ENCODE measurements at places on chromosomes 4 and X. TPM values are rescaled to one million over a fixed set of nuclear protein-coding genes. Genes with fewer than 3 reads are reported as not detected.

DNA sequence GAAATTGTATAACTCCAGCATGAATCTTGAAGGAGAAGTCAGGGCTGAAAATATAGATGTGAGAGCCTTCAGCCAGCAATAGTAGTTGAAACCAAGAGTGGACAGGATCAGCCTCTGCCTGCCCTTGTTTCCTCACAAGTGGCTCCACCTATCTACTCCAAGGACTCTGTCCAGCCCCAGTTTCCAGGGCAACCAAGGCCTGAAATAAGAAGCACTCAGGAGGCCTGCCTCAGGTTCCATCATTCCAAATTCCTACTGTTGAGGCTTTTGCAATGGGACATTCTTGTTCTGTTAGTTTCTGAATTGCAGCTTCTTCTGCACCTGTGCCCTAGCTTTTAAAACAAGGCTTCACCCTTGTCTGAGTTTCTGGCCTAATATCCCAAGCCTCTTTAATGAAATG lies 41.6 kb downstream of the TRPC5OS start:
- no peak for DNase-seq

DNA sequence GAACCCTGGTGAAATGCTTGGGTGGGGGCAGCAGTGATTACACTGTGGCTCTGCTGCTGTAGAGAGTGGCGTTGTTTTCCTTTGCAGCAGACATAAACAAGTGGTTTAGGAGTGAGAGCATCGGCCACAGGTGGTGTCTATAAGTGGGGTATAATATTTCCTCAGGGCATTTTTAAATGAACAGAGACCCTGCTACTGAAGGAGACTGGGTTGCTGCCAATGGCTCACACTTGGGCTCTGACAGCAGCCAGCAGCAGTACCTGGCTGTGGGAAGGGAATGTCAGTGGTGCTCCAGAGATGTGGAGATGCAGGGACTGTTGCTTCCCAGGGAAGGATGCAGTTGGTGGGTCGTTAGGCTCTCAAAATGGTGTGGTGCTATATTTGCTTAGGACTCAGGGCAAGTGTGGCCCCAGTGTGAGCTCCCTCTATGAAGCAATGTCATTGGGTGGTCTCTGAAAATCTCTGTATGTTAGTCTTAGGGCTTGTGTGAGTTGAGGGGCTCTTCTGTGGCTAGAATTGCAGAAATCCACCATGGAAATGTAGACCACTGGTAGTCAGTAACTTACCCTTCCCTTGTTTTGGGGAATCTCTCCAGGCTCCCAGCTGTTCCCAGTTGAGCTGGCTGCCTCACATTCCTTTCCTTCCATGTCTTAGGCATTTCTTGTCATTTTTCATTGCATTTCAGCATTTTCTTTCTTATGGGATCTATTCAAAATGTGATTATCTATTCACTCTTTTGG lies 1023.0 kb upstream of the GRID2 start:
- peak; percentile 4 for DNase-seq

- no peak for DNase-seq
Observed at GRCh38 chr4:179867300-179867878, 2375.8 kb upstream of the TENM3 start.

- DNase-seq = no peak
Observed at GRCh38 chr4:130099105-130099504, 1003.2 kb downstream of the C4orf33 start.

- DNase-seq = no peak
Observed at GRCh38 chrX:12891171-12891570, 15.2 kb upstream of the TLR8 start.

DNA sequence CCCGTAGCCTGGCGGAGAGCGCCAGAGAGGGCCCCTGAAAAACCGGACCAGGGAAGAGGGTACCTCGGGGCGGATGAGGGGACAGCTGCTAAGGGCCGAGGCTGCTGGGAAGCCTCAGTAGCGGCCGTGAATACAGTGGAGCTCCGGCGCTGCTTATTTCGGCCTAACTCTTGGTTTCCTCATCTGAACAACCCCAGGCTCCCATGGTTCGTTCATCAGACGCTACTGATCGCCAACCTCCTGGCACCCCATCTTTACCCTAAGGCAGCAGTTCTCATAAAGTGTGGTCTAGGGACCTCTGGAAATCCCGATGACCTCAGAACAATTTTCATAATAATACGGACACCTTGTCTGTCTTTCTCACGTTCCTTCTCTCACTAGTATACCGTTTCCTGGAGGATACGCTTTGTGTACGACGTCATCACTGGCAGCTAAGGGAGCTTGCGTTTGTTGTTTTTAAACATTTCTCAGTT lies 645 bp upstream of the RAB28 start:
- DNase-seq = peak; percentile 77

DNA sequence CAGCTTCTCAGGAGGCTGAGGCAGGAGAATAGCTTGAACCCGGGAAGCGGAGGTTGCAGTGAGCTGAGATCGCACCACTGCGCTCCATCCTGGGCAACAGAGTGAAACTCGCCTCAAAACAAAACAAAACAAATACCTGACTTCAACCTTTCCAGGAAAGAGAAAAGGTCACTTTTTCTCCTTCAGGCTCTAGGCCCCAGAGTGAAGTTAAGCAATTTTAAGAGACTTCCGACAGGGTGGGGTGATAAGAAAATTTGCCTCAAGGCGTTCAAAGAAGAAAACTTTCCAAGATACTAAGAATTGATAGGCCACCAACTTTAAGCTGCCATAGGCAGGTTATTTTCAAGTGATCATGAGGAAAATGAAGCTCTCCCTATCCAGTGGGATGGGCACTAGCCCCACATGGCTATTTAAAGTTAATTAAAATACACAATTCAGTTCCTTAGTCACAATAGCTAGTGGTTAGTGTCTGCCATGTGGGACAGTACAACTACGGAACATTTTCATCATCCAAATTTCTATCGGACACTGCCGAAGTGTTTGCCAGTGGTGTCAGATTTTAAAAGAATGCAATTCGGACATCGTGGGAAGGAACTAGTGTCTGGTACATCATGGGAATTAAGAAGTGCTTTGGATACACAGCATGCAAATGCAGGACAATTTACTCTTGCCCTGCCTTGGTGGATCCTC lies 33.0 kb downstream of the SMS start:
- no peak for DNase-seq

DNA sequence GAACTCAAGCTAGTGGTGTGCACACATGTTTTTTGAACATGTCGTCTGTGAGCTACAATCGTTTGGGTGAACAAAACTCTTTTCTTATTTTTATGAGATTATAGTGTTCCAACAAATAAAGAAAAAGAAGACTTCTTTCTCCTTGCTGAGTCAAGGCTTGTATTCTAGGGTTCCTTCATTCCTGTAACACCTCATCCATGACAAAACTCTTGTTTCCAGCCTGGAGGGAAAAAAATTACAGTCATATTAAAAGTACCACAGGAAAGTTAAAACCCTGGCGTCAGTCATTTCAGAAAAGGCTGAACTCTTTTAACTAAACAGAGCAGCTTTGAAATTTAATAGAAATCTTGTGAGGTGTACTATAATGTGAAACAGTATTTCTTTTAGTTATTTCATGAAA lies 79.2 kb upstream of the BOD1L1 start:
- DNase-seq = peak; percentile 2

- DNase-seq = no peak
Observed at GRCh38 chr4:148998719-148999118, 556.5 kb upstream of the NR3C2 start.

GRCh38 chr4:144411119-144411518 lies 234.8 kb upstream of the HHIP start:
- DNase-seq = no peak

DNA sequence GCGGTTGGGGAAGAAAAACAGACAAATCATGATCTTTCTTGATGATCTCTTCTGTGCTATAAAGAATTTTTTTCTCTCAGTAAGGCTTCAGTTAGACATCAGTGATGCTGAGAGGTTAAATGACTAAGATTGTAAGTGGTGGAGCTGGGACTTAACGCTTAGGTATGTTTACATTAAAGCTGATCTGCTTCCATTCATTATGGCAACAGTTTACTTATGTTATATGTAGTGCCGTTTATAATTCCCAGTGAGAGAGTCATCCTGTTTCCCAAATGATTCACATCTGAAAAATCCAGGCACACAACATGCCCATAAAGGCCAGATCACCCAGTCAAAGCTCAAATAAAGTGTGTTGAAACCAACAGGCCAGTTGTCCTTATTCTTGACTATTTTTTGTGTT lies 50.1 kb downstream of the CENPVL3 start:
- peak; percentile 84 for DNase-seq

- DNase-seq = no peak
Observed at GRCh38 chr4:61500883-61501282, 300.8 kb downstream of the ADGRL3 start.

- DNase-seq = peak; percentile 21
Observed at GRCh38 chrX:47831788-47832187, 4.9 kb upstream of the ZNF81 start.

DNA sequence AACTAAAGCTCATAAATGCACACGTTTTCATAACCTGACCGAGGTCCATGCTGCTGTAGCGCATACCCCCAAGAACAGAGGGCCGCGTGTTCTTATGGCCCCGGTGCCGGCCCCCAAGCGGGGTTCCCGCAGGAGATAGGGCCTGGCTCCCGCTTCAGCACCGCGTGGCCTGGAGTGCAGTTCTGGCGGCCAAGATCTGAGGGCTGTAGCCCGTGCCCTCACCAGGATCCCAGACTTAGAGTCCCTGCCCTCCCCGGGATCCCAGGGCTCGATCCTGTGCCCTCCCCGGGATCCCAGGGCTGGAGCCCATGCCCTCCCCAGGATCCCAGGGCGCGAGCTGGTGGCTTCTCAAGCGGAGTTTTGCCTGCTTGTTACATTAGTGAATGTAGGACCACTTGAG lies 1.0 kb upstream of the GRPEL1 start:
- DNase-seq = peak; percentile 69

DNA sequence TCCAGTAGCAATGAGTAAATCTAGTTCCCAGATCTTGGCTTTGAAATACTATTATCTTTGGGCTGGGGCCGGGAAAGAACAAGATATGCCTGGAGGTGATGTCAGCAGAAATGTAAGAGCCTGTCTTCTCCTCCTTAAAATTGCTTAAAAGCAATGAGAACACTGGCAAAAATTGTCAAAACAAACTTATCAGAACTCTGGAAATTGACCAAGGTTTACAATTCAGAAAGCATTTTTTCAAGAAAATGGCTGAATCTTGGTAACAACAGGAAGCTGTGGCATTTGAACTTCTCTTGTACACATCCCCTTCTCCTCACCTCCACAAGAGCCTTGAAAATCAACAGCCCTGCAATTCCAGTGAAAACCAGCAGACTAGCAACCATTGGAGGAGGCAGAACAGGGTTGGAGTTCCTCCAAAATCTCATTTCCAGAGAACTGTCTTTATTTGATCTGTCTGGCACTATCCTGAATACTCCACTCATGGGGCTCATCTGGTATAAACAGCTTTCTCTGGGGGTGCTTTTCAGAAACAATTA lies 13.5 kb downstream of the TIMP1 start:
- no peak for DNase-seq

GRCh38 chrX:124895947-124896346 lies 423.7 kb upstream of the TEX13C start:
- DNase-seq = no peak

- no peak for DNase-seq
Observed at GRCh38 chr4:110236324-110236723, 37.9 kb upstream of the ELOVL6 start.

DNA sequence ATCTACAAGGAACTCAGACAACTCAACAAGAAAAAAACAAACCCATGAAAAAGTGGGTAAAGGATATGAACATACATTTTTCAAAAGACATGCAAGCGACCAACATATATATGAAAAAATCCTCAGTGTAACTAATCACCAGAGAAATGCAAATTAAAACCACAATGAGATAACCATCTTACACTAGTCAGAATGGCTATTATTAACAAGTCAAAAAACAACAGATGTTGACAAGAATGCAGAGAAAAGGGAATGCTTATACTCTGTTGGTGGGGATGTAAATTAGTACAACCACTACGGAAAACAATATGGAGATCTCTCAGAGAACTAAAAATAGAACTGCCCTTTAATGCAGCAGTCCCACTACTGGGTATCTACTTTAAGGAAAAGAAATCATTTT lies 12.1 kb downstream of the NIPAL1 start:
- no peak for DNase-seq

DNA sequence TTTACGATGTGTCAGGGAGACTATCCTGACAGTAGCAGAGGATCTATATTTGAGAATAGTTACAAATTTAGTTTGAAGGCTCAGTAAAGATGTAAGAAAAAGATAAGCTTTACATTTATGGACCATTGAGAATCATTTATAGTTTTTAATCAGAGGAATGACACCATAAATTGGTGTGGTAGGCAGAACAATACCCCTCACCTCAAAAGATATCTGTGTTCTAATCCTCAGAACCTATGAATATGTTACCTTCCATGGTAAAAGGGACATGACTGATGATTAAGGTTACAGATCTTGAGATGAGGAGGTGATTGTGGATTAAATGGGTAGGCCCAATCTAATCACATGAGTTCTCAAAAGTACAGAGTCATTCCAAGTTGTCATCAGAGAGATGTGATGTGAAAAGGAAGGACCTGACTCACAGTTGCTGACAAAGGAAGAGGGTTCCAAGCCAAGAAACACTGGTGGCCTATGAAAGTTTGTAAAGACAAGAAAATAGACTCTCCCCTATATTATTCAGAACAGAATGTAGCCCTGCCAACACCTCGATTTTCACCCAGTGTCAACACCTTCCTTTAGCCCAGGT lies 27.0 kb downstream of the EREG start:
- no peak for DNase-seq

- no peak for DNase-seq
Observed at GRCh38 chrX:140799216-140799615, 89.7 kb downstream of the LINC00632 start.

GRCh38 chr4:185838104-185838452 lies 26.1 kb upstream of the SORBS2 start:
- DNase-seq = peak; percentile 29

GRCh38 chr4:79306795-79307194 lies 19.1 kb downstream of the NAA11 start:
- no peak for DNase-seq

- DNase-seq = no peak
Observed at GRCh38 chrX:53261355-53261972, 19.9 kb downstream of the IQSEC2 start.

DNA sequence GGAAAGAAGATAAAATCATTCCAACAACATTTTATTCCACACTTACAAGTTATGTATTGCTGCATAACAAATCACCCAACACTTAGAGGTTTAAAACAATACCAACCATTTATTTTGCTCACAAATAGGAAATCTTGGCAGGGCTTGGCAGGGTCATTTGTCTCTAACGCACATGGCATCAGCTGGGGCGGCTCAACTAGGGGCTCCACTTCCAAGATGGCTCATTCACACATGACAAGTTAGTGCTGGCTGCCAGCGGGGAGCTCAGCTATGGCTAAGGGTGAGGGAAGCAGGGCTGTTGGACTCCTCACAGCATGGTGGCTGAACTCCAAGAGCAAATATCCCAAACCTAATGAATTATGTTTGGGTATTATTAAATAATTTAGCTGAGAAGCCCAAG lies 377.0 kb downstream of the ZNF674 start:
- no peak for DNase-seq

Gene ADH1A
- not detected for total RNA-seq

Gene KCNIP4
- not detected for total RNA-seq

Gene AMER1
- total RNA-seq = 2.5 TPM

Gene CT45A9
- total RNA-seq = not detected

Gene BANK1
- total RNA-seq = 1.8 TPM

Gene MAP9
- 18.1 TPM for total RNA-seq

Gene NXF2B
- total RNA-seq = not detected

Gene TMEM35A
- 1.5 TPM for total RNA-seq

Measured in osteoblast (primary cell).